ENCODE measurements at places on chromosomes 4 and X.

DNA sequence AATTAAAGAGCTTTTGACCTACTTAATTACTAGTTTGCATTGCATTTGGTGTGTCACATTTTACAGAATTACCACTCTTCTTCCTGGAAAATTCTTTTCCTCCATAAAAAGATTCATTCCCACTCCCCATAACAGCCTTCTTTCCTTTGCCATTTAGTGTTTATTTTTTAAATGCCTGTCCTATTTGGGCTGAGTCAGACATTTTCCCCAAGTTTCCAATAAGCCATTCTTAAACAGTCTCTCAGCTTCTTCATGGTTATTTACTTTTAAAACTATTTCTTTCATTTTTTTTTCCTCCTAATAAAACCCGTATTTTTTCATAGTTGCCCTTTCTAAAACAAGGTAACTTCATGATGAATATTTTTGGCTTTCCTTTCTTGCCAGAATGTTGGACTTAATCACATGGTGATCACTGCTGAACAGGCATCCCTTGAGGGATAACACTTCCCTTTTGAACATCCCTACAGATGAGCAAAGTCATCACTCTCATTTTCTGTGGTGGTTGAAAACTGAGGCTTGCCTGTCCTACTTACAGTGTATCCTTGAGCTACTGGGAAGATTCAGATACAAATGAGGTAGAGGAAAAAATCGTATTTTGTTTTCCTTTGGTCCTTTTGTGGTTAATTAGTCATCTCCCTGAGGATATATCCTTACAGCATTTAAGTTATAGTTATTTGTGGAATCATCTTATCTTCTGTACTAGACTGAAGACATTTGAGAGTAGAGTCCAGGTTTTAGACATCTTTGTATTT lies 520.5 kb upstream of the NR3C2 start:
- no peak for DNase-seq

DNA sequence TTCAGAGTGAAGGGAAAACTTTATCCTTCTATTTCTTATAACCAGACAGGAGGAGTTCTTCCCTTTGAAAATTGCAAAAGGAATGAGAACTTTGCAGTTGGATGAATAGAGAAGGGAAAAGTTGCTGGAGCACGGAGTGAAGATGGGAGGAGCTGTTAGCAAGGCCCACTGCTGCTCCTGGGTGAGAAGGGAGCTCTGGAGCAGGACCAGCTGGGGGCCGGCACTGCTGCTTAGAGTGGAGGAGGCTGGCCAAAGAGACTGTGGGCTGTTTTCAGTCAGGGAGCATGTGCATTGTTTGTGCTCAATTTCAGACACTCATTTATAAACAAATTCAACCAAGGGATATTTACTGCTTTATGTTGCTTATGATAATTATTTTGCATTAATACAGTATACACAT lies 164.2 kb downstream of the STIM2 start:
- no peak for DNase-seq

- DNase-seq, result no peak
Measured at GRCh38 chr4:180448306-180448705, 1794.9 kb upstream of the TENM3 start.

DNA sequence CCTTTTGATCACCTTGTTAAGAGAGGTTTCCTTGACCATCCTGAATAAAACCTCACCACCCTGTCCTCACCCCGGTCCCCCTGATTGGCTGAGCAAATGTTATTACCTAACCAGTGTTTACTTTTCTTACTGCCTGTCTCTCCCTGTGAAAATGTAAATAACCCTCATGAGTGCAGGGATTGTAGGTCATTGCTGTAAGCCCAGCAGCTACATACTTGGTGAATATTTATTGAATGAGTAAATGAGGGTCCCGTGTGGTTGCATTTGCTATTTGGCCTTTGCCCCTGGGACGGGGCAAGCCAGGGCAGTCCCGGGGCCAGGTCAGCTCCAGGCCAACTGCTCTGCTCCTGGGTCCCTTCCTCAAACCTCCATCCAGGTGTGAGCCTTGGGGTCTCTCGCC lies 55.5 kb upstream of the CLCN4 start:
- no peak for DNase-seq

- no peak for DNase-seq
Measured at GRCh38 chr4:165714650-165715049, 158.4 kb upstream of the TLL1 start.

- no peak for DNase-seq
Measured at GRCh38 chr4:112213856-112214255, 17.7 kb upstream of the AP1AR start.

GRCh38 chr4:183438458-183439113 lies 5.8 kb upstream of the CDKN2AIP start:
- no peak for DNase-seq

GRCh38 chr4:139965789-139966188 lies 188.2 kb downstream of the MAML3 start:
- DNase-seq, result no peak

GRCh38 chrX:41491267-41492004 lies 44.3 kb downstream of the NYX start:
- peak; percentile 63 for DNase-seq

GRCh38 chr4:147874109-147874508 lies 142.2 kb downstream of the ARHGAP10 start:
- no peak for DNase-seq

- DNase-seq, result no peak
Measured at GRCh38 chr4:56646341-56646740, 34.8 kb downstream of the HOPX start.

- DNase-seq, result no peak
Measured at GRCh38 chrX:154021131-154021611, 1.5 kb upstream of the IRAK1 start.

GRCh38 chr4:1693131-1693896 lies 9.2 kb upstream of the FAM53A start:
- no peak for DNase-seq

GRCh38 chrX:46254641-46255040 lies 290.6 kb downstream of the ZNF674 start:
- DNase-seq, result no peak

DNA sequence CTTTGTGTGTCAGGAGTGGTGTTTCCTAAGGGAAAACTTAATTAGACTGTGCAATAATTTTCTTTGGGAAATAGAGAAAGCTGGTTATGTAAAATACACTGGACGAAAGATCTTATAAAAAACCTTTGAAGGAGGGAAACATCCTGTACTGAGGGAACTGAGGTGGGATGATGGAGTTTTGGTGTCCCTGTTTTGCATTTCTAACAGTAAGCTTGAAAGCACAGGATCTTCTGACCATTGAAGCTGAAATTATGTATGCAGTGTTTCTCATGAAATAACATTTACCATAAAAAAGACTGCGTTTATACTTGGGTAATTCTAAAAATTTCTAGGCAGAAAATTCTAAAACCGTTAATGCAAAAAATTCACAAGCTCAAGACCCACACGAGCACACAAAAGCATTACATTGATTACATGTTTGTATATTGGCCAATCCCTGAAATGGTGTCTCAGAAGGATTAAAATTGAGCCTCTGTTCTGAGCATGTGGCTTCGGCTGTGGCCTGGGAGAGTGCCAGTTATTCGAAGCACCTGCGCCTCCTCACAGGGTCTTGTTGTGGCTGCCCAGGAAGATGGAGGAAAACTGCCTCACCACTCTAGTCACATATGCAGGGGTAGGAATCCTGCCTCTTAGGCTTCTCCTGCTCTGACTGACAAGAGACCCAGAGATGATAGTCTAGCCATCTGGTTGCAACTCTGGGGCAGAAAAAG lies 49.5 kb downstream of the JADE3 start:
- no peak for DNase-seq

- no peak for DNase-seq
Measured at GRCh38 chrX:152245213-152245612, 106.8 kb upstream of the MAGEA10 start.

DNA sequence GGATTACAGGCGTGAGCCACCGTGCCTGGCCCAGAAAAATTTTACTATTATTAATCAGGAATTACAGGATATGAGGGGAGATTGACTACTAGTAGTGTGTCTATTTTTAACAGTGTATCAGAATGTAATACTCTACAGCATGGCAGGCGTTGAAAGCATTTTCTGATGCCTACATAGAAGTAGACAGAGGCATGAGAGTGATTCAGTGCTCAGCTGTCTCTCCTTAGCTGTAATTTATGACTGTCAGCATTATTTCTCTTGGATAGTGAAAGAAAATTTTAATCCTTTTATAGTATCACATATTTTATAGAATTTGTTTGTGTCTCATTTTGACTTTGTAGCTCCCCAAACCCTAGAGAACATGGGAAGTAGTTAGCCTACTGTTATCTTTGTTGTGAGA lies 20.7 kb downstream of the ARHGAP24 start:
- DNase-seq, result no peak

DNA sequence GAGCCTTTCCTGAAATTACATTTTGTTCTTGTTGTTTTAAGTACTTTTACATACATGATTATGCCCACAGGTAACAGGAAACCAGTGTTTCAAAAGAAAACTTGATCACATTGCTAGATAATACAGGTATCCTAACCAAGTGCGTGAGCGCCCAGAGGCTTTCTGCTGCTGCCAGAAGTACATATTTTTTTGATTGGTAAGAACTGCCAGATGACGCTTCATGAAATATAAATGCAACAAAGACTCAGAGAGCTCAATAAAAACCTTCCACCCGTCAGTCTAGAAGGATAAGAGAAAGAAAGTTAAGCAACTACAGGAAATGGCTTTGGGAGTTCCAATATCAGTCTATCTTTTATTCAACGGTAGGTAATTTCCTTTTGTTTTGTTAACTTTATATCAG lies at the start of gene EPGN:
Gene EPGN, plus strand, starts transcription at position 256 of the 400 bp plus-strand sequence. Its CDS starts 64 bp downstream, at position 320.
- no peak for DNase-seq

- DNase-seq, result no peak
Measured at GRCh38 chr4:26302031-26302899, 18.5 kb upstream of the RBPJ start.

GRCh38 chr4:17275836-17276235 lies 236.1 kb downstream of the QDPR start:
- no peak for DNase-seq

DNA sequence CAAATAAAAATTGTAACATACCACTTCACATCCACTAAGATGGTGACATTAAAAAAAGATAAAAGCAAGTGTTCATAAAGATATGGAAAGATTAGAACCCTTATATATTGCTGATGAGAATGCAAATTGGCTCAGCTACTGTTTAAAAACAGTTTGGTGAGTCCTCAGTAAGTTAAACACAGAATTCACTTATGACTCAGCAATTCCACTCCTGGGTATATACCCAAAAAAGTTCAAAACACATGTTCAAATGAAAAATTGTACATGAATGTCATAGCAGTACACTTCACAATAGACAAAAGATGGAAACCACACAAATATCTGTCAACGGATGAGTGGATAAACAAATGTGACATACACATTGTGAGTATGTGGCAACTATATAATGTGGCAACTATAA lies 39.0 kb downstream of the GABRA3 start:
- DNase-seq, result no peak

DNA sequence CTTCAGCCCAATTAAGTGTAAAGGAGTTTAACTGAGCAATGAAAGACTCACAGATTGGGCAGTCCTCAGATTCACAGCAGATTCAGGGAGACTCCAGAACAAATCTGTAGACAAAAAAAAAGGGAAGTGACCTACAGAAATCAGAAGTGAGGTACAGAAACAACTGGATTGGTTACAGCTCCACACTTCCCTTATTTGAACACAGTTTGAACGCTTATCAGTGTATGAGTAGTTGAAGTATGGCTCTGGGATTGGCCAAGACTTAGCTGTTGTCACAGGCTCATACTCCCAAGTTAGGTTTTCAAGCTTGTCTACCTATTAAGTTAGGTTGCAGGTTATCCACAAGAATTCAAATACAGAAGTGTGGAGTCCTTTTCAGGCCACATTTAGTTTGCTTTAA lies 112.4 kb upstream of the ELOVL6 start:
- DNase-seq, result no peak

GRCh38 chr4:74316397-74316796 lies 8.1 kb downstream of the EPGN start:
- no peak for DNase-seq

DNA sequence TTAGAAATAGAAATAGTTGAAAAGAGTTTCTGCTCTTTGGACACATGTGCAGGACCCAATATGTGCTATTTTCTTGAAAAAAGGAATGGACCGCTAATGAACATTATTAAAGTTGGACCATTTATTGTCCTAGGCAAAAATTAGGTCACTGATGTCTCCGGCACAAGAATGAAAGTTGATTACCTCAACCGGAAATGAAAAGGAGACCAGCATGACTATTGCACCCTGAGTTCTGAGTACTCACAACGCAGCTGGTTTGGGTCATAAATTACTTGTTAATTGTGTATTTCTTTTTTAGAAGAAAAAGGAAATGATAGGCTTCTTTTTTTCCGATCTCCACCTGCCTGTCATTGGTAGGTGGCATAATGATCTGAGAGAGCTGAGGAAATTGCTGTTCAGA lies 232.7 kb downstream of the ARHGAP24 start:
- DNase-seq, result no peak

DNA sequence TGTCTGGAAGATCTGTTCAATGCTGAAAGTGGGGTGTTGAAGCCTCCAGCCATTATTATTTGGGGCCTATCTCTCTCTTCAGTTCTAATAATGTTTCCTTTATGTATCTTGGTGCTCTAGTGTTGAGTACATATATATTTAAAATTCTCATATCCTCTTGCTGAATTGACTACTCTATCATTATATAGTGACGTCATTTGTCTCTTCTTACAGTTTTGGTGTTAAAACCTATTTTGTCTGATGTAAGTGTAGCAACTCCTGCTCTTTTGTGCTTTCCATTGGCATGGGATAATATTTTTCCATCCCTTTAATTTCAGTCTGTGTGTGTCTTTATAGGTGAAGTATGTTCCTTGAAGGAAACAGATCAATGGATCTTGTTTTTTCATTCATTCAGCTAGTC lies 446.0 kb downstream of the FAM47A start:
- no peak for DNase-seq
